Dermis microvascular lymphatic vessel endothelial cell (primary cell): ENCODE measurements at places on chromosomes 1 and 21. TPM values are rescaled to one million over a fixed set of nuclear protein-coding genes. Genes with fewer than 3 reads are reported as not detected.

- DNase-seq, result no peak
Measured at GRCh38 chr21:35171385-35171784, 122.3 kb upstream of the RUNX1 start.

PTGS2 gene
- 2.2 and 19.5 TPM in 2 replicates for total RNA-seq

GRCh38 chr1:107894605-107895004 lies 70.4 kb downstream of the VAV3 start:
- no peak for DNase-seq

GPR25 gene
- total RNA-seq, result not detected in 2 replicates

PLA2G2D gene
- not detected in 2 replicates for total RNA-seq
